ENCODE measurements at places on chromosomes 1 and 21. TPM values are rescaled to one million over a fixed set of nuclear protein-coding genes. Genes with fewer than 3 reads are reported as not detected.

DNA sequence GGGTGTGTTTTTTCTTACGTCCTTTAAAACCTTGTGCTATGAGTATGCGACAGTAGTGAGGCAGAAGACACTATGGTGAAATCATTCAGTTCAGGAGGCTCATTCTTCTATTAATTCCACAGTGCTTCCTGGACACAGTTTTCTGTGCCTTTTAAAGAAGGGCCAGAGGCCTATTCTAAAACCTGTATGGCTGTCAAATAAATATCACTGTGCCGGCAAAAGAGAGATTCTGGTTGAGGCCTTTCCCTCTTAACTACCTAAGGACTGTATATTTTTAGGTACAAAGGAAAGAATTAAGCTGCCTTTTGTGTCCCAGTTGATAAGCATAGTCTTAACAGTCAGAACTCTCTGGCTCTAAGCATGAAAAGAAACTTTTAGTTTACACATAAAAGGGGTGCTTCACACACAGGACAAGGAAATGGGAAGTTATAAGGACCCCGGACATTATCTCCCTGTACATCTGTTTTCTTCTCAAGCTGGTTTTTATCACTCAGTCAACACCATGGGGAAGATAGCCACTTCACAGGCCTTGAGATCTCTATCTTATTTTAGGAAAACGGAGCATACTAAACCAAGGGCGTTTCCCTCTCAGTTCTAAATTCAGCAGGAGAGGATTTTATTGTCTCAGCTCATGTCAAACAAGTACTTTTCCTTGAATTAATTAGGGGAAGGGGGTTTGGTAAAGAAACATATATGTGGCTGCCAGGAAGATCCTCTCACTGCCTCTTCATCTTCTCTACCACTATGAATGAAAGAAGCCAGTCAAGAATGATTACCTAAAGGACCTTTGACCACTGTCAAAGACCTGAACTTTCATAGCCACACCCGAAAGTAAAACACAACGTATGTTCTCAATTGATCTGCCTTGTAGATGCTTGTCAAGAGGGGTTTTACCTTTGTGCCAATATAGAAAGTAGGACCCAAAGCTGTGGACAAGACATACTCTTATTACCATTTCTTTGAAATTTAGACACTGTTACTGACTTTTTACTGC is 71.4 kb upstream of the HSPA13 start:
- DNase-seq, result no peak

GRCh38 chr21:34803782-34804370 is 135.1 kb downstream of the CLIC6 start:
- DNase-seq, result no peak

HUNK gene
- polyA plus RNA-seq, result 6.5 TPM

- DNase-seq, result no peak
Measured at GRCh38 chr1:202804126-202804525, 4.1 kb downstream of the KDM5B start.
